ENCODE measurements at places on chromosomes 1 and 21.

DNA sequence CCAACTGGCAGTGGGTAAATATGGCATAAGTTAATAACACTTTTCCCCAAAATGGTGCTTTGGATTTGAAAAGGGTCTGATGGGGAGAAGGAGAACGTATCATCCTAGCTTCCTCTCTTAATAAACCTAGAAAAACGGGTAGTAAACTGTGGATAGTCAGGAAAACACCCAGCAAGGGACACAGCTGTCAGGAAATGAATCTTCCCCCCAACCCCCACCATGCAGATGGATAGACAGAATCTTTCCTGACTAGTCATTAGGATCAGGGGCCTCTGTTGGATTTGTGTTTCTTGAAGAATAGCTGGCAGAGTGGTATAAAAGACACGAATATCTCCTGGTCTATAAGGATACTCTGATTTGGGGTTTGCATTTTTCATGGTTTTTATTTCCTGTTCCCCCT lies 22.5 kb upstream of the LAX1 start:
- peaks cover 6% of the 10 kb centered on the region for H3K4me1 ChIP-seq
- H3K36me3 ChIP-seq: peaks cover 32% of the 10 kb centered on the region
- no peak overlapping the region for H3K4me3 ChIP-seq
- H3K27me3 ChIP-seq: no peaks in the 10 kb centered on the region
- peak overlapping the region; percentile 37 for H3K27ac ChIP-seq

DNA sequence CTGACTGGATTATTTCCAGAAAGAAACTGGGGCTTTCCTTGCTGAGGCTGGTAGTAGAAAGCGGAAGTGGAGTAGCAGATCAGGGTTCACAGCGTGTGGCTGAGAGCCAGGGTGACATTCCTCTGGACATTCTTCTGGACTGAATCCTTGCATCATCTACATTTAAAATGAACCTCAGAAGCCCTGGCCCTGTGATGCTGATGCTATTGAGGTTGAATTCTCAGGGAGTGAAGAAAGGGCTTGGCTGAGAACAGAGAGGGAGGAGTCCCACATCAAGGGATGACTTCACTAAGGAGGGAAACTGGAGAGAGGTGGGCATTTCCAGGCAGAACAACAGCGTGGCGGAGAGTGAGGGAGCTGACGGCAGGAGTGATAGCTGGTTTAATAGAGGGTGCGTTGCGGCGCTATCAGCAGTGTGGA lies 102.3 kb upstream of the LMO4 start:
- peak overlapping the region; percentile 49 for H3K27ac ChIP-seq
- no peak overlapping the region for H3K4me3 ChIP-seq

- H3K4me1 ChIP-seq: no peaks in the 10 kb centered on the region
- H3K27ac ChIP-seq: no peak overlapping the region
- no peak overlapping the region for H3K4me3 ChIP-seq
- no peaks in the 10 kb centered on the region for H3K36me3 ChIP-seq
- DNase-seq: no peak
Measured at GRCh38 chr1:5435414-5435813, 556.8 kb downstream of the NPHP4 start.

- no peaks in the 10 kb centered on the region for H3K27me3 ChIP-seq
- H3K4me3 ChIP-seq: no peak overlapping the region
- no peak for DNase-seq
Measured at GRCh38 chr1:67555461-67556296, 125.5 kb upstream of the SERBP1 start.

- no peaks in the 10 kb centered on the region for H3K4me1 ChIP-seq
- DNase-seq: no peak
Measured at GRCh38 chr1:239662950-239663349, 276.6 kb downstream of the CHRM3 start.

DNA sequence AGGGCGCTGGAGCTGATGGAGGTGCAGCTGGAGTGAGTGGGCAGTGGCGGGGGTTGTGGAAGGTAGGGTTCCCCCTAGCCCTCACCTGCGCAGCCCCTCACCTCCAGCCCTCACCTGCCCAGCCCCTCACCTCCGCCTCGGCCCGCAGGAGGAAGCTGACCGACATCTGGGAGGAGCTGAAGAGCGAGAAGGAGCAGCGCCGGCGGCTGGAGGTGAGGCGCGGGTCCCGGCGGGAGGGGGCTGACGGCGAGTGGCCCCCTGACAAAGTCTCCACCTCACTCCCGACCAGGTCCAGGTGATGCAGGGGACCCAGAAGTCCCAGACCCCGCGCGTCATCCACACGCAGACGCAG lies 2.7 kb downstream of the EVA1B start:
- no peaks in the 10 kb centered on the region for H3K27me3 ChIP-seq
- peak overlapping the region; percentile 91 for H3K27ac ChIP-seq
- H3K4me3 ChIP-seq: peak overlapping the region; percentile 68
- no peaks in the 10 kb centered on the region for H3K36me3 ChIP-seq

- H3K36me3 ChIP-seq: peaks cover 57% of the 10 kb centered on the region
- H3K4me3 ChIP-seq: no peak overlapping the region
- no peaks in the 10 kb centered on the region for H3K4me1 ChIP-seq
- no peaks in the 10 kb centered on the region for H3K27me3 ChIP-seq
- no peak overlapping the region for H3K27ac ChIP-seq
Measured at GRCh38 chr1:207336559-207337467, 15.3 kb downstream of the CD55 start.

DNA sequence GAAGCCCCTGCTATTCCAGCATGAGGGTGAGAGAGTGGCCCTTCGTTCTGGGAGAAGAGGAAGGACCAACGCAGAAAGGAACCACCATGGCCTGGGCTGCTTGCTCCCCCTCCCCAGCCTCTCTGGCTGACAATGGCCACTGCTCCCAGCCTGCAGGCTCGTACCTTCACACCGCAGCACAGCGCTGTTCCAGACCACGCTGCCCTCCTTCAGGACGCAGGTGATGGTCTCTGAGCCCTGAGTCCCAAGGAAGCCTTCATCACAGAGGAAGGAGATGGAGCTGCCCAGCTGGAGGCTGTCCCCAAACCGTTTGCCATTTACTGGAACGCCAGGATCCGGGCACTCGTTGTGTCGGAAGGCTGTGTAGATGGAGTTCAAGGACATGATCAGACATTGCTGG lies 124.9 kb upstream of the HMGB4 start:
- H3K27me3 ChIP-seq: no peaks in the 10 kb centered on the region
- no peak overlapping the region for H3K4me3 ChIP-seq
- DNase-seq: no peak
- no peak overlapping the region for H3K27ac ChIP-seq

DNA sequence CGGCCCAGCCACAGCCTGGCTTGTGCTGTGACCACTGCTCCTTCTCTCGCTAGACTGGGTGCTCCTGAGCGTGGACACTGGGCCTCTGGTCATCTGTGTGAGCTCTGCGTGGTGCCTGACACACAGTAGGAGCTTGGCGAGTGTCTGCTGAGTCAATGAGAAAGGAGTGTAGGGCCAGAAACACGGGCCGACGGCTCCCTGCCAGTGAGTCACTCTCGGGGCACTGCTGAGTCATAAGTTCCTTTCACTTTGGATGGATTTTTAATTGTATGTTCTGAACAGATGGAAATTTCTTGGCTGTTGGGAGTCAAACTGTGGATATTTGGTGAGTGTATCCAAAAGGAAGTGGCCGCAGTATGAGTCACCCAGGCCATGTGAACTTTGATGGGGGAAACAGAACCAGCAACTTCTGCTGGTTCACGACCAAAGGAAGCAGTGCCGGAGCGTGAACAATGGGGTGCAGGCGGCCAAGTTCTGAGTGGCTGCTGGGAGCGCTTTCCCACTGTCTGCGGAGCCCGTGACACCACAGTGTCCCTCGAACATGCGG lies 41.0 kb upstream of the COL18A1 start:
- DNase-seq: peak; percentile 83
- no peaks in the 10 kb centered on the region for H3K36me3 ChIP-seq
- no peaks in the 10 kb centered on the region for H3K27me3 ChIP-seq
- H3K4me1 ChIP-seq: peaks cover 21% of the 10 kb centered on the region

DNA sequence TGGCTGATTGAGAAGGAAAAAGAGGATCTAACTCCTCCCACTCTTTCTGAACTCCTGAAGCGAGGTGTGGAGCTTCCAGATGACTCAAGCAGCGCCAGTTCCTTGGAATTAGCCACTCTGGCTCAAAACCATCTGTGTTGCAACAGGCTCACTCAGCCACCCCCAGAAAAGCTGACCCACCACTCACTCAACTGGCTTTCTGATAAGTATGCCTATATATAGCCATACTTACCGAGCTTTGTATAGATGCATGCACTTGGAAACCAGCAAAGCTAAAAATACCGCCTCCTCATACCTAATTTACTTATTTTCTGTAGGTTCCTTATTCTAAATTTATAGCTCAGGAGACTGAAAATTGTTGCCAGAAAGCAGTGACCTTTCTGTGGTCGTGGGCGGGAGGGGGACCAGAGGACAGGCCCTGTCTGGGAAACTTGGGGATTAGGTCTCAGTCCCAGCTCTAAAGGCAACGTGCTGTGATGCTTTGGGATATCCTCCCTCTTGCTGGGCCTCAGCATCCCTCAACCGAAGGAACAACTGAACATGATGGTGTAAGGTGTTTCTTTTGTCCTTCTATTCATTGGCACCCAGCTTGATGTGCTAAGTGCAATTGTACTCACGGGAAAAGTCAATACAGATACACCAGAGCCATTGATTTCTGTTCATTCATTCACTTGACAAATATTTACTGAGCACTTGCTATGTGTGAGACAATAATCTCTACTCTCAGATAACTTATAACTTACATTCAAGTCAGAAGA lies 65.7 kb downstream of the NENF start:
- no peak overlapping the region for H3K4me3 ChIP-seq
- H3K36me3 ChIP-seq: no peaks in the 10 kb centered on the region

- H3K4me3 ChIP-seq: no peak overlapping the region
- no peak for DNase-seq
- H3K27me3 ChIP-seq: no peaks in the 10 kb centered on the region
- H3K27ac ChIP-seq: no peak overlapping the region
- no peaks in the 10 kb centered on the region for H3K36me3 ChIP-seq
- H3K4me1 ChIP-seq: no peaks in the 10 kb centered on the region
Measured at GRCh38 chr1:238001818-238002217, 111.1 kb upstream of the ZP4 start.

DNA sequence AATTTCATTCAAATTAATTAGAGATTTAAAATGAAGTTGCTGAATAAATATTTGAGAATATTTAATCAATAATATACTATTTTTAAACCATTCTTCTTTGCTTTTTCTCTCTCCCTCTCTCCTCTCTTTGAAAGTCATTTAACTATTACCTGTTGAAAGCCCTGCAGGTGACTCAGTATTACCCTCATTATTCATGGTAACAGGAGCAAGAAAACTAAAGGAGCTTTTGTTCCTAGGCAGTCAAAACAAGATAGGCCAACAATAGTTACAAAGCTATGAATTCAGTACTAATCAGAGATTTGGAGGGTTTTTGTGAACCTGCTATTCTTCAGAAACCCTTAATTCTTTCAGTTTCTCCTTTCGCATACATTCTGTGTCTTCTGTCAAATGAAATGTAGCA lies 721.3 kb upstream of the NCAM2 start:
- no peaks in the 10 kb centered on the region for H3K36me3 ChIP-seq
- no peak overlapping the region for H3K27ac ChIP-seq
- no peak for DNase-seq
- H3K4me1 ChIP-seq: no peaks in the 10 kb centered on the region

GRCh38 chr1:227886993-227887696 lies 60.6 kb downstream of the WNT9A start:
- H3K27me3 ChIP-seq: peaks cover 3% of the 10 kb centered on the region
- H3K36me3 ChIP-seq: no peaks in the 10 kb centered on the region
- H3K4me3 ChIP-seq: peak overlapping the region; percentile 60
- peaks cover 12% of the 10 kb centered on the region for H3K4me1 ChIP-seq
- DNase-seq: no peak

DNA sequence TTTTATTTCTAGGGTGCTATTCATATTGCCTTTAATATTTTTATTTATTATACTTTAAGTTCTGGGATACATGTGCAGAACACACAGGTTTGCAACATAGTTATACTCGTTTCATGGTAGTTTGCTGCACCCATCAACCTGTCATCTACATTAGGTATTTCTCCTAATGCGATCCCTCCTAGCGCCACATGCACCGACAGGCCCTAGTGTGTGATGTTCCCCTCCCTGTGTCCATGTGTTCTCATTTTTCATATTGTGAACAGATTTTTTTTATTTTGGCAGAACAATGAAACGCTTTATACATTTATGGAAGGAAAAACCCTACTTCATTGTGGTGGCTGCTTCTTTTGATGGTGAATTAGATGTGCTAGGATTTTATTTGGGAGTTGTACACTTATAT lies 14.4 kb upstream of the USH2A start:
- H3K27ac ChIP-seq: no peak overlapping the region
- DNase-seq: no peak
- H3K4me3 ChIP-seq: no peak overlapping the region

DNA sequence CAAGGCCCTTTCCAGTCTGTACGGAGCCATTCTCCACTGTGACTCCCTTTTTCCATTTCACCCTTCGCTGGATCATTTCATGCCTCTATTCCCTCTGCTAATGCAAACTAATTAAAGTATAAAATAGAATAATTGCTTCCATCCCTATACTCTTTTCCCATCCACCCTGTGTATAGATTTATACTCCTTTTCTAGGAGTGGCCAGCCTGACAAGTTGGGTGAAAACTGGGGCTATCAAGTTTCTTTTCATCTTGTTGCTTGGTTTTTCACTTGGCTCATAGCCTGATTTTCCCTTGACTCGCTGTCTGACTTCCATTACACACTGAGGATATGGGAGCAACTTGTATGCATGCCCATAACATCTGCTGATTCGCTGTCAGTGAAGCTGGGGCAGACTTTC lies 107.0 kb downstream of the PLXNA2 start:
- no peak overlapping the region for H3K4me3 ChIP-seq
- H3K4me1 ChIP-seq: peaks cover 2% of the 10 kb centered on the region
- H3K27me3 ChIP-seq: no peaks in the 10 kb centered on the region
- H3K27ac ChIP-seq: no peak overlapping the region

GRCh38 chr1:162627662-162628296 lies 4.5 kb upstream of the DDR2 start:
- H3K27me3 ChIP-seq: no peaks in the 10 kb centered on the region
- peak overlapping the region; percentile 58 for H3K27ac ChIP-seq
- H3K36me3 ChIP-seq: no peaks in the 10 kb centered on the region
- no peaks in the 10 kb centered on the region for H3K4me1 ChIP-seq
- no peak for DNase-seq

DNA sequence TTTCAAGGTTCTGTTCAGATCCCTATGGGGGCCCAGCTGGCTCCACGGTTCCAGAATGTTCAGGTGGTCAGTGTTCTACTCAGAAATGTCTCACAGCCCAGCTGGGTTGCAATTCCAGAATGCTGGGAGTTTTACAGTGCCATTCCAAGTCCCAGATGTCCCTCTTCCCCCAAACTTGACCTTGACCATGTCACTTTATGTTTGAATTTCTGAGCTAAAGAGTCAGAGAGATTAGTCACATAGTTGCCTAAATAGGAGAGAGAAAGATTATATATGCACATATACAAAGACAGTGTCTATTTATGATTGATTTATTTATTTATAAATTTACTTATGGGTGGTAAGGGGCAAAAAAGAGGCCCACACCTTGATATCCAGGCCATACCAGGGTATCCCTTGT lies 2.5 kb downstream of the GPR3 start:
- peaks cover 13% of the 10 kb centered on the region for H3K4me1 ChIP-seq
- H3K4me3 ChIP-seq: no peak overlapping the region
- H3K27me3 ChIP-seq: no peaks in the 10 kb centered on the region
- no peak overlapping the region for H3K27ac ChIP-seq
- no peaks in the 10 kb centered on the region for H3K36me3 ChIP-seq

- no peak overlapping the region for H3K27ac ChIP-seq
- no peaks in the 10 kb centered on the region for H3K27me3 ChIP-seq
- H3K4me3 ChIP-seq: no peak overlapping the region
- H3K36me3 ChIP-seq: no peaks in the 10 kb centered on the region
- H3K4me1 ChIP-seq: peaks cover 4% of the 10 kb centered on the region
Measured at GRCh38 chr1:90371448-90371813, 345.7 kb downstream of the BARHL2 start.

GRCh38 chr1:246178717-246179311 lies 328.3 kb downstream of the SMYD3 start:
- H3K4me3 ChIP-seq: no peak overlapping the region
- DNase-seq: no peak
- no peaks in the 10 kb centered on the region for H3K4me1 ChIP-seq
- no peaks in the 10 kb centered on the region for H3K27me3 ChIP-seq
- H3K27ac ChIP-seq: no peak overlapping the region

All from ascending aorta (tissue), 2 donors.